ENCODE measurements at places on chromosomes 3 and 15. TPM values are rescaled to one million over a fixed set of nuclear protein-coding genes. Genes with fewer than 3 reads are reported as not detected.

The TTLL13 gene
- not detected for total RNA-seq

The GOLGA8N gene
- 0.63 TPM for total RNA-seq

The SH2D7 gene
- total RNA-seq, result not detected

The CCDC66 gene
- 29.3 TPM for total RNA-seq

The CHDH gene
- 10.3 TPM for total RNA-seq

The CIDEC gene
- total RNA-seq, result not detected

The NEIL1 gene
- total RNA-seq, result 12.2 TPM

The ST3GAL6 gene
- total RNA-seq, result 6.1 TPM

The SLC9A9 gene
- 1.1 TPM for total RNA-seq

The SRP14 gene
- total RNA-seq, result 186 TPM

The LTF gene
- total RNA-seq, result 0.80 TPM

The DGKG gene
- not detected for total RNA-seq

The PARP15 gene
- total RNA-seq, result 0.21 TPM

The CCDC33 gene
- 2.0 TPM for total RNA-seq

DNA sequence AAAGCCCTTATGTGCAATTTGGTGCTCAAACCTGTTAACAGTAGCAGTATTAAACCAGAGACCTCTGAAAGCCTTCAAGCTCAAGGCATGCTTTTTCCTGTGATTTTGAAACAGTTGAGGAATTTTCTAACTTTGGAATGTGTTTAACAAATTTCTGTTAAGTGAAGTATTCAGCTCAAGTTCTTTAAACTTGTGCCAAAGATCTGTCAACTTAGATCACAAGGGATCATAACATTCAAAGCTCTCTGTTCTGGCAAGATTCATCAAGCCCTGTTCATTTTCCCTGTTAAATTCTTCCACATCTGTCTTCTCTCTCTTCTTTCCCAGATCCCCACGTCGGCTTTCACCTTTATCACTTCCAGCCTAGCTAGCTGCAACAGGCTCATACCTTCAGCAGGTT, 28.8 kb upstream of the RYK start:
- H3K27me3 ChIP-seq, result no peaks in the 10 kb centered on the region
- H3K36me3 ChIP-seq, result no peaks in the 10 kb centered on the region
- H3K27ac ChIP-seq, result no peak overlapping the region
- no peaks in the 10 kb centered on the region for H3K4me1 ChIP-seq
- DNase-seq, result no peak
- H3K4me3 ChIP-seq, result no peak overlapping the region

DNA sequence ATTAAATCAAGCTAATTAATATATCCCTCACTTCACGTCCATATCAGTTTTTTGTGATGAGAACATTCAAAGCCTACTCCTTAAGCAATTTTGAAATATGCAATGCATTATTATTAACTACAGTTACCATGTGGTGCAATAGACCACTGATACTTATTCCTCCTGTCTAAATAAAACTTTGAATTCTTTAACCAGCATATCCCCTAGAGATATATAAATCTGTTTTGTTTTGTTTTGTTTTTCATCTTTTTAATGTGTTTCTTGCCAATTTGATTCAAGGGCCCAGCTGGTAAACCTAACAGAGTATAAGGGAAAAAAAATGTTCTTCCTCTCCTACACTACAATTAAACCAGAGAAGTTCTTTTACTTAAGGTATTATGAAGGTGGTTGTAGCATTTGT, 524.2 kb downstream of the NAALADL2 start:
- DNase-seq, result no peak
- H3K4me3 ChIP-seq, result no peak overlapping the region
- no peaks in the 10 kb centered on the region for H3K27me3 ChIP-seq
- H3K27ac ChIP-seq, result no peak overlapping the region

GRCh38 chr3:156434921-156435320, 120.0 kb downstream of the SSR3 start:
- no peak overlapping the region for H3K27ac ChIP-seq
- no peaks in the 10 kb centered on the region for H3K36me3 ChIP-seq
- H3K4me1 ChIP-seq, result no peaks in the 10 kb centered on the region
- no peak for DNase-seq
- H3K4me3 ChIP-seq, result no peak overlapping the region
- no peaks in the 10 kb centered on the region for H3K27me3 ChIP-seq

DNA sequence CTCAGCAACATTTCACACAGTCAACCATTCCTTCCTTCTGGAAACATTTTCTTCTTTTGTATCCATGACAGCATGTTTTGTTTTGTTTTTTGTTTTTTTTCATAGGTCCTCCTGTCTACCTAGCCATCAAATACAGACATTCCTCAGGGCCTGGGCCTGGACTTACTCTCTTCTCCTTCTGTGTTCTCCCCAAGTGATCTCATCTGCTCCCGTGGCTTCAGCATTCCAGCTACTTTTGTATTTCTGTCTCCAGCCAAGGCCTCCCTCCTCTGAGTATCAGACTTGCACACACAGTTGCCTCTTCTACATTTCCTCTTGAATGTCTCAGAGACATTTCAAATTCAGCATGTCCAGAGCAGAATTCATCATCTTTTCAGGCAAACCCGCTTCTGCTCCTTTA, 82.4 kb downstream of the HCN4 start:
- DNase-seq, result no peak
- H3K36me3 ChIP-seq, result peaks cover 32% of the 10 kb centered on the region
- no peak overlapping the region for H3K27ac ChIP-seq

DNA sequence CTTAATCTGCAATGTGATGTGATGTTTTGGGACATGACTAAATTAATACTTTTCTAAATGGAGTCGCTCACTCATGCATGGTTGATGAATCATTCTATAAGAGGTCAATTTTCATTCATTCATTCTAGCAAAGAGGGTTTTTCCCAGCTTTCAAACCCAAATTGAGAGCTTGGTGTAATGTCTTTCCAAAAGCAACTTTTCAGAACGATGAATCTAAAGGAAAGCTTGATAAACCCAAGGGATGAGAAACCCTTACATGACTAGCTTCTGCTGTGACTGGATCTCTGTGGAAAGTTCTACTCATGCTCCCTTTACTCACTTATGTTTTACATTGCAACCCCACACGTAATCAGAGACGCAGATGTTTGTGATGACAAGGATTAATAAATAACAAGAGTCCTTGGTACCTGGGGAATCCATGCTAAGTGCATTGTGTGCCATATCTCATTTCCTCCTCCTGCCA, 47.7 kb downstream of the PDZRN3 start:
- H3K4me3 ChIP-seq, result no peak overlapping the region
- no peak overlapping the region for H3K27ac ChIP-seq
- H3K4me1 ChIP-seq, result no peaks in the 10 kb centered on the region
- no peak for DNase-seq
- H3K36me3 ChIP-seq, result no peaks in the 10 kb centered on the region
- no peaks in the 10 kb centered on the region for H3K27me3 ChIP-seq

- DNase-seq, result no peak
- 0 out of 2 replicates have a peak, but pooled peaks cover 3% of the 10 kb centered on the region for H3K4me1 ChIP-seq
- H3K27me3 ChIP-seq, result no peaks in the 10 kb centered on the region
- no peak overlapping the region for H3K4me3 ChIP-seq
- H3K27ac ChIP-seq, result no peak overlapping the region
Observed at GRCh38 chr15:69720536-69720935, 267.9 kb downstream of the RPLP1 start.

GRCh38 chr3:50572801-50573371, 3.6 kb downstream of the HEMK1 start:
- no peak overlapping the region for H3K4me3 ChIP-seq
- H3K36me3 ChIP-seq, result no peaks in the 10 kb centered on the region
- peaks cover under 1% of the 10 kb centered on the region for H3K4me1 ChIP-seq
- no peak for DNase-seq
- no peak overlapping the region for H3K27ac ChIP-seq

DNA sequence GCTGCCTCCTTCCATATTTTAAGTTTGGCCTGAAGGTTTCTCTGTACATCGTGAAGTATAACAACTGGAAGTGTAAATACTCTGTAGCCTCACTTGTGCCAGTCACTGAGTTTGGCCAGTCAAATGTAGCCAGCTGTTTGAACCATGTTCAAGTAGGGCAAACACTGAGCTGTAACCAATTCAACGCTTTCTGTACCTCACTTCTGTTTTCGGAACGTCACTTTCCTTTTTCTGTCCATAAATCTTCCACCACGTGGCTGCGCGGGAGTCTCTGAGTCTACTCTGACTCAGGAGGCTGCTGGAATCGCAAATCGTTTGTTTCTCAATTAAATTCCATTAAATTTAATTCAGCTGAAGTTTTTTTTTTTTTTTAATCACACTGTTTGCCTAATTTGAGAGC, 88.8 kb upstream of the RARB start:
- H3K4me1 ChIP-seq, result no peaks in the 10 kb centered on the region
- DNase-seq, result no peak
- H3K36me3 ChIP-seq, result no peaks in the 10 kb centered on the region
- H3K4me3 ChIP-seq, result no peak overlapping the region
- no peak overlapping the region for H3K27ac ChIP-seq

GRCh38 chr3:100781301-100781700, 72.0 kb downstream of the TFG start:
- H3K4me3 ChIP-seq, result no peak overlapping the region
- H3K27ac ChIP-seq, result no peak overlapping the region
- H3K27me3 ChIP-seq, result peaks cover 1% of the 10 kb centered on the region
- H3K4me1 ChIP-seq, result no peaks in the 10 kb centered on the region

GRCh38 chr3:172203522-172204258, 164.3 kb downstream of the FNDC3B start:
- no peaks in the 10 kb centered on the region for H3K36me3 ChIP-seq
- peaks cover 8% of the 10 kb centered on the region for H3K4me1 ChIP-seq
- H3K27me3 ChIP-seq, result no peaks in the 10 kb centered on the region
- no peak overlapping the region for H3K27ac ChIP-seq
- no peak overlapping the region for H3K4me3 ChIP-seq

DNA sequence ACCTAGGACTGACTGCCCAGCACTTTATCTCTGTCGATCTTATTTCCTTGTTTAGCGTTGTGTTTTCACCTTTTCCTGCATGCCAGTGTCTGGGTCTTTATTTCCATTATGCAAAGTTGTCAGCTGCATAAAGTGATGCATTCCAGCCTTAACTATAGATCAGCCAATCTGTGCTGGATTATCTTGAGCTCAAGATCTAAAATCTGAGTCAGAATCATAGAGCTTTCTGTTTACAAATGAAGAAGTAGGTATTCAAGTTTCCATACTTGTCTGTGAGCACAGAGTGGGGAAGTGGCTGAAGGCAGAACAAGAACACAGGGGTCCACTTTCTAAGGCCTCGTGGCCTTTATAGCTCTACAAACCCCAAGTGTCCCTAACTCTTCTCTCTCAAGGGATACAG, 82.4 kb upstream of the PLCL2 start:
- H3K4me1 ChIP-seq, result no peaks in the 10 kb centered on the region
- H3K4me3 ChIP-seq, result no peak overlapping the region
- no peaks in the 10 kb centered on the region for H3K27me3 ChIP-seq
- no peak for DNase-seq

DNA sequence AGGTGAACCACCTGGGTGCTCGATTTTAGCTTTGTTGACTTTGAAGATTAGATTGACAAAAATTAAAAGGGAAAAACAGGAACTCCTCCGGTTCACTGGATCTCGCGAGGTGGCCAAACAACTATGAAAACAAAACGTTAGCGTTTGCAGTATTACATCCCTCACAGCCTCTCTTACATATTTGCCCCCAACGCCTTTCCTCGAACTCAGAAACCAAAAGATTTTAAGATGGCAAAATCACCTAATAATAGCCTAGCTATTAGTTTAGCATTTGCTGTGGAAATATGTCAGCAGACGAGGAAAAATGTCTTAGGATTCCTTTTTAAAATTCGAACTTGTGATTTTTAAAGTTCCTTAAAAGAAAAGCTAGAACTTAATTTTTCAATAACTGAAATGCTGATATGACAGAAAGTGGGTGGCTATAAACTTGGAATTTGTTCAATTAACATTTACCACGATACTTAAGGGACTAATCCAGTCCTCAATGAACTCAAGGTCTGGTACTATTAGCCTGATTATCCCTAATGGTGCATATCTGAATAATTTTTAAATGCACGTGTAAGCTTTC, 491 bp upstream of the SENP7 start:
- no peak for DNase-seq
- no peaks in the 10 kb centered on the region for H3K36me3 ChIP-seq
- H3K4me1 ChIP-seq, result no peaks in the 10 kb centered on the region
- H3K27ac ChIP-seq, result peak overlapping the region; percentile 22
- no peaks in the 10 kb centered on the region for H3K27me3 ChIP-seq
- peak overlapping the region; percentile 77 for H3K4me3 ChIP-seq

GRCh38 chr3:170517242-170517945, 68.5 kb downstream of the SLC7A14 start:
- no peak for DNase-seq
- no peaks in the 10 kb centered on the region for H3K36me3 ChIP-seq
- H3K27me3 ChIP-seq, result no peaks in the 10 kb centered on the region
- H3K27ac ChIP-seq, result no peak overlapping the region
- H3K4me1 ChIP-seq, result no peaks in the 10 kb centered on the region
- H3K4me3 ChIP-seq, result no peak overlapping the region

- H3K4me1 ChIP-seq, result no peaks in the 10 kb centered on the region
- H3K36me3 ChIP-seq, result no peaks in the 10 kb centered on the region
- no peak overlapping the region for H3K4me3 ChIP-seq
- no peak overlapping the region for H3K27ac ChIP-seq
- H3K27me3 ChIP-seq, result no peaks in the 10 kb centered on the region
Observed at GRCh38 chr15:38378161-38378560, 75.8 kb upstream of the FAM98B start.

DNA sequence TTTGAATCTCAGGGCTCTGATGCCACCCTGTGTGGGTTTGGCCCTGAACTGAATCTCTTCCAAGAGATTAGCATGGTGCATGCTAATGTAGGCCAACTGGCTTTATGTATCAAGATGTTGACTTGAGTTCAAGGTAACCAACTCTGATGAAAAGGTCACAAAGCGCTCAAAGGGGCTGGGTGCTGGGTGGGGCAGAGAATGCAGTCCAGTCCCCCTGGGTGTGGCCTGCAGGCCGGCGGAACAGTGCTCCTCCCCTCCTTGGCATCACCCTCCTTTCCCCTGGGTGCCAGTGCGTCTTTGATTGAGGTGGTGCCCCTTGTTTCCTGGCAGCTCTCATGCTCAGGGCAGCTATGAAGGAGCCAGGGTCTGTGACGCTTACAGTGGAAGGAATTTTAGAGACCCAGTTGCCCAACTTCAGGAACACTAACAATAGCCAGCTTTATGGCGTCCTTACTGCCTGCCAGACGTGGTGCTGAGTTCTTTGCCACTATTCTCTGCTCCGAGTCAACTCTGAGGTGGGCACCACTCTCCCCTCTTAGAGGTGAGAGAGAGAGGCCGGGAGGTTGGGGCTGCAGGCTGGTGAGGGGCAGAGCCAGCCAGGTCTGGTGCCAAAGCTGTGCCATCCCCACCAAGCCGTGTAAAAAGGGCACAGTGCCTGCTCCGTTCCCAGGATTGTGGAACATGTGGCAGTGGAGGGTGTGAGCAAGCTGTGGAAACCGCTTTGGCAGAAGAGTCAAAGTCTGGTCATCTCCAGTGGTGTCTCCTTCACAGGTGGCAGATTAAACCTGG, 9.8 kb downstream of the SYNM start:
- no peak overlapping the region for H3K4me3 ChIP-seq
- no peak for DNase-seq
- no peaks in the 10 kb centered on the region for H3K4me1 ChIP-seq
- H3K36me3 ChIP-seq, result no peaks in the 10 kb centered on the region
- H3K27ac ChIP-seq, result no peak overlapping the region
- no peaks in the 10 kb centered on the region for H3K27me3 ChIP-seq
